NCI-H1417 (cell line): ENCODE measurements at places on chromosomes 1 and 21.

DNA sequence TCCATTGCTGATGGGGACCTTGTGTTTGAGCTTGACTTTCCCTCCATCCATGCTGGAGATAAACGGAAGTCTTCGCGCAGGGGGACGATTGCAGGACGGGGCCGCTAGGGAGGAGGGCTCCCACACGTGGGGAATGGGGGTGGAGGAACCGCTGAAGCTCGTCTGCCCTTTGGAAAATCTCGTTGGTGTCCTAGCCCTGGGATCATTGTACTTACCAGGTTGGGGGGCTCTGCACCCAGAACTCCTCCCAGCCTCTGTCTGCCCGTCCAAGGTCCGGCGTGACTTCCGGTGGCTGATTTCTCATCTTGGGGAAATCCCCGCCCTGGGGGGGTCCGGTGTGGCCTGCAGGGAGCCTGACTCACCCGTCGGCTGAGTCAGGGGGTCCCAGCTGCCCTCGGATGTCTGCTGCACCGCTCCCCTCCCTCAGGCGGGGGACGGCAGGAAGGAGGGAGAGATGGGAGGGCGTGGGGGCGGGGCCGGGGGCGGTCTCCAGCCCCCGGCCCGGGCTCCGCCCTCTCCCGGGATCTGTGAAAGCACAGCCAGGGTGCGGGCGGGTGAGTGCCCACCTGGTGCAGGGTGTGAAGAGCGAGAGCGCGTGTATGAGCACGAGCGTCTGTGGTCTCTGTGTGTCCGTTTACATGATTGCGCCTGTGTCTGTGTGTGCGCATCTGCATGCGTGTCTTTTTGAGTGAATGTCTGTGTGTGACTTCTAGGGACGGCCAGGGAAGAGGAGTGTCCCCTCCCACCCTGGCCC is 35.8 kb downstream of the PIK3CD start:
- peak; percentile 48 for DNase-seq

GRCh38 chr21:46375560-46376230 is 51.7 kb downstream of the PCNT start:
- no peak for DNase-seq

DNA sequence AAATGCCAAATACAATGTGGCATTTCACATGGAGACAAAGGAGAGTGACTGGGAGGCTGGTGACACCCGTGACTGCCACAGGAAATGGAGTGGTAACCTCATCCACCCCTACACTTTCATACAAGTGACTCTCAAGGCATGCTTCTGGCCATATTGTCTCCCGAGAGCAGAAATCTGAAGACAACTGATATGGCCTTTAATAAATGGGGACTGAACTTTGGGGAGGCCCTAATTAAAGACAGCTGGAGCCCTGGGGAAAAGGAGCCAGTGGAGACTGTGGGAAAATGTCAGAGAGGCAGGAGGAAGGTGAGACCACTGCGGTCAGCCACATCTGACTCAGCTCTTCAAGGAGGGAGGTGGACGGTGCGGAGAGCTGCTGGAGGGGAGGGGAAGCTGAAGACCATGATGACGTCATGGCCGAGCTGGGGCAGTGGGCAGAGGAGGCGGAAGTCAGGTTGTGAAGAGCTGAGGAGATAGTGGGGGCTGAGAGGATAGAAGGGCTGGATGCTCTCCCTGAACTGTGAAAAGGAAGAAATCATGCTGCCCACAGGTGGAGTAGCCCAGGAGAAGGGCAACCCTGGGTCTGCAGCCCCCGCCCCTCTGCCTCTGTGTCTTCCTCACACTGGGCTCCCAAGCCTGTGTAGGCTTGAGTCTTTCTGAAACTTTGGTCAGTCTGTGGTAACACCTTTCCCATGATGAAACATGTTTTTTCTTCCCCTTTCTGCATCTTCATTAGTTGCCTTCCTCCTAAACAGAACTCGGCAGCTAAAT is 14.0 kb upstream of the NCF2 start:
- DNase-seq, result no peak

- peak; percentile 81 for DNase-seq
These were observed 3.4 kb downstream of the LACTBL1 start for GRCh38 chr1:22969304-22969709.

DNA sequence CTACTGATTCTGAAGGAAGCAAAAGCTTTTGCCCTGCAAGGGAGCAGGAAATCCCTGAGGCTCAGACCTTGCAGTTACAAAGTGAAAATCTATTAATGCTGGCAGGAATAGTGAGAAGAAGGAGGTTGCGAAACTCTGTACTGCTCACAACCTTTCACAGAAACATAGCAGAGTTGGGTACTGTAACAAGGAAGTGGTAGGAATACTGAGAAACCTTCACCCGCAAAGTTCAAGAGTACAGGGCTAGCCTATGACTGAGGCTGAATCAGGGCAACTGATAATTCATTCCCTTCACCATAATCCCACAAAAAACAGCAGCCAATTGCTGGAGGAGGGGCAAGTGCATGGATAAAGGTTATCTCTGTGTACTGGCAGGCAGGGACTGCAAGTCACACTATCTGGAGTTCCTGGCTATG is 23.9 kb upstream of the KCTD3 start:
- no peak for DNase-seq

GRCh38 chr1:41392528-41392924 is 31.3 kb downstream of the FOXO6 start:
- no peak for DNase-seq

DNA sequence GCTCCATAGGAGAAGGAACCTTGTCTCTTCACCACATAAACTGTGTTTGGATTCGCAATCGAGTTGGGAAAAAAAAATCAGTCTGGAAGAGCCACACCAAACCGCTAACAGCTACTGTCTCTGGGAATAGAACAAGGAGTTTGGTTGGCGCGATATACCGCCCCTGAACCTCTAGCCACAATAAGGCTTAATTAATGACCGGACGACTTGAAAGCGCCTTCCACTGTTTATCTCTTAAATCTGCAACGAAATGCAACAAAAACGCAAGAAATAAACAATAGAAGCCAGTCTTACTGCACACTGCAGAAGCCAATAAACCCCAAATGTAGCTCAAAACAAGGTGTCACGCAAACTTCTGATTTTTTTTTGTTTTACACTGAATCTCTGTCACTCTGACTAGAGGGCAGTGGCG is 10.9 kb downstream of the BTBD19 start:
- DNase-seq, result no peak

DNA sequence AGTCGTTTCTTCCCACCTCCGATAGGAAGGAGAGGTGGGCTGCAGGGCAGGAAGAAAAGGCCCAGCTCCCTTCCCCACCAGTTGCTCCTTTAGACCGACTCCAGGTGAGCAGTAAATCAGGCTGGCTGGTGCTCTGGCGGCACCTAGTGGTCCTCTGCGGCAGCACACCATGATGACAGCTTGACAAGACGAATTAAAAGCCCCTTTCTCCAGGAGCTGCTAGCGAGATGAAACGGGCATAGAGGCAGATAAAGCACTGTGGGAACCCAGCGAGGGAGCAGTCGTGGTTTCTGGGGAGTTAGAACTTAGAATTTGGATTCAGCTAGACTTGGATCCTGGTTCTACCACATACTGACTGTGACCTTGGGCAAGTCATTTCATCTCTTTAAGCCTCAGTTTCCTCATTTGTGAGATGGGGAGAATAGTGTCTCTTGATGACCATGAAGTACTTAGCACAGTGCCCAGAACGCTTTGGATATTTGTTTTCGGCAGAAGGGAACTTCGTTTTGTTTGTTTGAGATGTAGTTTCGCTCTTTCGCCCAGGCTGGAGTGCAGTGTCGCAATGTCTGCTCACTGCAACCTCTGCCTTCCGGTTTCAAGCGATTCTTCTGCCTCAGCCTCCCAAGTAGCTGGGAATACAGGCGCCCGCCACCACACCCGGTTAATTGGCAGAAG is 21.8 kb upstream of the COL9A2 start:
- peak; percentile 79 for DNase-seq

DNA sequence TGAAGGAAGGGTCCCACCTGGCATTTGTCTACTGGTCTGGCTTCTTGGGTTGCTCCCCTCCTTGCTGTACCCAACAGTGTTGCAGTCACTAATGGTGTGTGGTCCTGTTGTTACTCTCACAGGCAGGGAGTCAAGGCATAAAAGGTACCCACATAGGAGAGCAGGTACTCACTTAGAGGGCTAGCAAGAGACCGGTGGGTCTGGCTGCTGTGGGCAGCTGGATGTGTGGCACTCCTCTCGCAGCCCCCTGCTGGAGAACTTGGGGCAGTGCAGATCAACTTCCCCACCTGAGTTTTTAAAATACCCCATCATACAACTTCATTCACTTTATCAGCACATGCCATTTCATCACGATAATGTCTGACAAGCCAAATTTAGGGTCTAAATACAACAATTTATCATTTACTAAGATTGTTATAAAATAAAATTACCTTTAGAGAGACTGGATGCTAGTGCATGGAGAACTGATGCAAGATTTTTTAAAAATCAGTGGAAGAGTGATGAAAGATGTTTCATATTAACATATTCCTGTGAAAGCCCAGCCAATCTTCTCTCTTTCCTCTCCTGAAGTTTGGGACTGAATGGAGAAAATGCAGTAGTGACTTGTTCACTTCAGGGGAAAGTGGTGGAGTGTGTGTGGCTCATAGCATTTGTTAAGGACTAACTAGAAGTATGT is 42.8 kb downstream of the ACP6 start:
- DNase-seq, result peak; percentile 59

GRCh38 chr1:241899210-241899609 is 51.2 kb downstream of the EXO1 start:
- no peak for DNase-seq

DNA sequence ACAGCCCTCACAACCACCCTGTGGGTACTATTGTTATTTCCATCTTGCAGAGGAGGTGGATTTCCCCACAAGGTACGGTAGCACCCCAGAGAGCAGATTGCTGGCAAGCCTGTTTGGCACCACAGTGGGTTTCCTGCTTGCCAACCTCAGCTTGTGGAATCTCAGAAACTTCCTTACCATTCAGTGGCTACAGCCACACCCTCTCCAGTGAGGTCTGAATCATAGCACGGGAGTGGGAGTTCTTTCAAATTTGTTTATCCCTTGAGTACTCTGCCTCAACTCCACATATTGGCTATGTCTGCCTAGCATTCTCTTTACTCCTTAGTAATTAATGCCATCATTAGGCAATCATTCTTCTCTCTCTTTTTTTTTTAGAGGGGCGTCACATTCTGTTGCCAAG is 162.1 kb downstream of the PTPRU start:
- DNase-seq, result no peak
